ENCODE measurements at places on chromosomes 6 and 20.

- DNase-seq = no peak
These were observed 2.6 kb downstream of the TRAF3IP2 start for GRCh38 chr6:111603040-111603439.

- no peak for DNase-seq
These were observed 7.9 kb downstream of the AGPAT4 start for GRCh38 chr6:161265975-161266374.

GRCh38 chr6:18445228-18445627, 58.1 kb downstream of the RNF144B start:
- DNase-seq = no peak

DNA sequence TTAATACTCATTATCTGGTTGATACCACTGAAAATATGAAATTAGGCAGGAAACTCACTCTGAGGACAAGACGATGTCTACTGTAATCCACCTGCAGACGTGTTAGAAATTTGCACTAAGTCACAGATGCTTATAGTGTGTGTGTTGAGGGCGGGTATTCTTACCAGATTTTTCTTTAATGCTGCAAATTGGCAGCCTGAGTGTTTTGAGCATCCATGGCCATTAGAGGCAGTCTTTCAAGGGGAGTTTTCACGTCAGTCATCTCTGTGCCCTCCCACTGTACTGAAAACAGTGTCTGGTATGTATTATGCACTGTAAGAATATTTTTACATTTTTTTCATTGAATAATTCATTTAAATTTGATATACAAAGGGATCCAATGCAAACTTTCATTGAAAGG, 266.5 kb upstream of the QKI start:
- peak; percentile 10 for DNase-seq

- DNase-seq = no peak
These were observed 154.7 kb upstream of the HCRTR2 start for GRCh38 chr6:55019591-55019990.

- no peak for DNase-seq
These were observed 37.8 kb downstream of the EIF2S2 start for GRCh38 chr20:34074101-34074760.

DNA sequence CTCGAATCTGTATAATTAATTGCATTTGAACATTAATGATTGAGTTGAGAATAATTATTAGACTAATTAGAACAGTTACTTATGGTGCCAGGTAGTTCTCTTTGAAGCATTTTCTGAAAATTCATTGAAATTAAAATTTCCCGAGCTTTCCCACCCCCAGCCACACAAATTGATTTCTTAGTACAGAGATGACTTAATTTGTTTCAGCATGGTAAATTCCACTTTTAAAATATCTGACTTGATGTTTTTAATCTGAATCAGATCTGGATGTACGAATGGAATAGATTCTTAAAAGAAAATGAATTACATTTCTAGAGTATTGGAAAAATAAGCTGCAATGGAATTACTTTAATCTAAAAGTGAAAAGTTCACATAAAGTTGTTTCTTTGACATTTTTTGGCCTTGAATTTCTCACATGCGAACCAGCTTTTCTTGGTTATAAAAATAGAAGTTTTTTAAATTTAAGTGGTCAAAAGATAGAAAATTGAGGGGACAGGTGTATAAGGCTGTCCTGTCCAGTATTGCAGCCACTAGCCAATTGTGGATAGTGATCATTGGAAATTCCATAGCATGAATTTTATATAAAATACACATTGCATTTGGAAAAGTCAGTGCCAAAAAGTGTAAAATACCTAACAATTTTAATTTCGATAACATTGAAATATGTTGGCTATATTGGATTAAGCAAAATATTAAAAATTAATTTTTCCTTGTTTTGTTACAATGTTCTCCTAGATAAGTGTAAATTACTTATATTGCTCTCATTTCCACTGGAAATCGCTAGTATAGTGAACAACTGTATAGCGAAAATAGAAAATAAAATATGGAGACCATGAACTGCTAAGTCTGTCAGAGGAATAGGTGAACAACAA, 102.9 kb downstream of the OR2B2 start:
- DNase-seq = no peak

- DNase-seq = peak; percentile 91
These were observed 21.3 kb downstream of the PRKN start for GRCh38 chr6:162706232-162706631.

- peak; percentile 3 for DNase-seq
These were observed 72.4 kb upstream of the BACH2 start for GRCh38 chr6:90369024-90369519.
